ENCODE measurements at places on chromosomes 2 and 18. TPM values are rescaled to one million over a fixed set of nuclear protein-coding genes. Genes with fewer than 3 reads are reported as not detected.

- peak overlapping the region; percentile 44 for H3K27ac ChIP-seq
- peak; percentile 90 for DNase-seq
- H3K4me1 ChIP-seq: peaks cover 92% of the 10 kb centered on the region
- H3K36me3 ChIP-seq: no peaks in the 10 kb centered on the region
Observed at GRCh38 chr2:120552800-120553481, 182.7 kb upstream of the GLI2 start.

GRCh38 chr2:7034303-7034702 lies 117.1 kb downstream of the RNF144A start:
- no peak overlapping the region for H3K27ac ChIP-seq
- DNase-seq: peak; percentile 13
- no peak overlapping the region for H3K4me3 ChIP-seq

- H3K27ac ChIP-seq: no peak overlapping the region
- H3K4me1 ChIP-seq: 0 out of 2 replicates have a peak, but pooled peaks cover 5% of the 10 kb centered on the region
- H3K4me3 ChIP-seq: no peak overlapping the region
- DNase-seq: peak; percentile 52
- no peaks in the 10 kb centered on the region for H3K36me3 ChIP-seq
Observed at GRCh38 chr2:121076885-121077549, 208.0 kb downstream of the TFCP2L1 start.

DNA sequence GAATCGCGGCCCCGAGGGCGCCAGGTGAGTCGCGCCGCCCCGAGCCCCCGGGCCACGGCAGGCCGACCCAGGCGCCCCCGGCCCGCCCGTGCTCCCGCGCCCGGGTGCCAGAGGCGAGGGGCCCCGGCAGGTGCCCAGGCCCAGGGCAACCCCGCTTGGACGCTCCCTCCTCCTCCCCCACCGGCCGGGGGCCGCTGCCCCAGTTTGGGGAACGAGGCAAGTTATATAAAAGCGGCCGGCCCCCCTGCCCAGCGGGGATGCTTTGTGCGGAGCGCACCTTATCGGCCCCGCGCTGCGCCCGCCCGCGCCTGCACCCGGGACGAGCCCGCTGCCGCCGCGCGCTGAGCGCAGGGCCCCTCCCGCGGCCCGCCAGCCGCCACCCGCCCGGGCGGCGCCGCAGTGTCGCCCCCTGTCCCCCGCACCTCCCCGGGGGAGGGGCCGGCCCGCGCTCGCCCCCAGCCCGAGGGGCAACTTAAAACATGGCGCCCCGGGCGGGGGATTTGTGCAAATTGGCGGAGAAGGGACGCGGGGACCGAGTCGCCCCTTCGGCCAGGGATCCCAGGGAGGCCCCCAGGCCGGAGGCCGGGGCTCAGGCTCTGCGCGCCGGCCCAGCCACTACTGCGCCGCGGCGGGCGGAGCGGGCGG lies 639 bp downstream of the EPB41L3 start:
- no peak overlapping the region for H3K4me3 ChIP-seq
- no peak overlapping the region for H3K27ac ChIP-seq
- no peaks in the 10 kb centered on the region for H3K27me3 ChIP-seq
- DNase-seq: no peak

DNA sequence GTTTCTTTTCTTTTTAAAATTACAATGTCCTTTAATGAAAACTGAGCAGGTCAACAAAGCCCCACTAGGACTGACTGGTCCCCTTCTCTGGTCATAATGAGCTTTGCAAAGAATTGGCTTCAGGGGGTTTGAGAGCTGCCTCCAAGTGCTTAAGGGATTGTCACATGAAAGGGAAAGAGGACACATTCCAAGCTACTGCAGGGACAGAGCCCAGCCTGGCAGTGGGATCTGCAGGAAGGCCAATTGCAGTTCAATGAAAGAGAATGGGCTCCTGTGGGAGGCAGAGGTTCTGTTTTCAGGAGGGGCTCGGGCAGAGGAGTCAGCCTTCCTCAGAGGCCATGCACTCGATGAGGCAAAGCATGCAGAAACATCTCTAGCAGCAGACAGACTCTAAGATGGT lies 84.1 kb upstream of the ACKR3 start:
- no peak for DNase-seq
- H3K4me1 ChIP-seq: no peaks in the 10 kb centered on the region
- no peak overlapping the region for H3K27ac ChIP-seq

GRCh38 chr2:134122610-134123009 lies 131.3 kb upstream of the MGAT5 start:
- H3K4me1 ChIP-seq: peaks cover 77% of the 10 kb centered on the region
- H3K36me3 ChIP-seq: no peaks in the 10 kb centered on the region
- peak overlapping the region; percentile 12 for H3K27ac ChIP-seq
- H3K27me3 ChIP-seq: no peaks in the 10 kb centered on the region
- DNase-seq: peak; percentile 56

DNA sequence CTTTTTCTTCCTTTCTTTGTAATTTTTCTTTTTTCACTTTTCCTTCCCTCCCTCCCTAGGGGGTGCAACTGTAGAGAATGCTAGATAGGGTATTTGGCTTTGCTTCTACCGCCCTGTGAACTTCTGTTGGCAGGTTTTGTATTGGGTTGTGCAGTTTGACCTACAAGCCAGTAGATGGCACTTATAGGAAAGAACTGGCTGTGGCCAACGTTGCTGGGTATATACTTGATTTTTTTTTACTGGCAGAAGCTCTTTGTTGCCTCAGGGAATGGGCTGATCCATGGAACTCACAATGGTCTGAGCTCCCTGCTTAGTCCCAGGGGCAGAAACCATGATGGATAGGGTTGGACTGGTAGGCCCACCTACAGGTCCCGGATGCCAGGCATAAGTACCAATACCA lies 1019.5 kb upstream of the LRRTM1 start:
- no peaks in the 10 kb centered on the region for H3K4me1 ChIP-seq
- H3K27me3 ChIP-seq: no peaks in the 10 kb centered on the region
- no peaks in the 10 kb centered on the region for H3K36me3 ChIP-seq
- H3K27ac ChIP-seq: no peak overlapping the region

- H3K27me3 ChIP-seq: no peaks in the 10 kb centered on the region
- H3K4me3 ChIP-seq: no peak overlapping the region
- no peak overlapping the region for H3K27ac ChIP-seq
- no peaks in the 10 kb centered on the region for H3K4me1 ChIP-seq
Observed at GRCh38 chr2:197838036-197838435, 33.6 kb downstream of the PLCL1 start.

DNA sequence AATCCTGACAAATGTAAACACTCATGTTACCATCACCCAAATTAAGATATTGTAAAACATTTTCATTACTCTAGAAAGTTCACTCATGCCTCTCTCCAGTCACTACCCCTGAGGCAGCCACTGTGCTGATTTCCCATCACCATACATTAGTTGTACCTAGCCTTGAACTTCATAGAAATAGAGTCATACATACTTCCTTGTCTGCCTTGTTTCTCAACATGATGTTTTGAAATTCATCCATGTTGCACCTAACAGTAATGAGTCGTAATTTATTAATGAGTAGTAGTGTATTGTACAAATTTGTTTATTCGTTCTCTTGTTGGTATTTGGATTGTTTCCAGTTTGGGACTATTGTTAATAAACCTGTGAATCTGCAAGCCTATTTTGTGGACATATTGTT lies 49.0 kb upstream of the TWSG1 start:
- no peak overlapping the region for H3K4me3 ChIP-seq
- no peak for DNase-seq

GRCh38 chr18:34001376-34001775 lies 223.3 kb downstream of the NOL4 start:
- no peak for DNase-seq
- H3K4me3 ChIP-seq: no peak overlapping the region
- H3K27ac ChIP-seq: no peak overlapping the region
- no peaks in the 10 kb centered on the region for H3K27me3 ChIP-seq
- no peaks in the 10 kb centered on the region for H3K4me1 ChIP-seq
- H3K36me3 ChIP-seq: no peaks in the 10 kb centered on the region

DNA sequence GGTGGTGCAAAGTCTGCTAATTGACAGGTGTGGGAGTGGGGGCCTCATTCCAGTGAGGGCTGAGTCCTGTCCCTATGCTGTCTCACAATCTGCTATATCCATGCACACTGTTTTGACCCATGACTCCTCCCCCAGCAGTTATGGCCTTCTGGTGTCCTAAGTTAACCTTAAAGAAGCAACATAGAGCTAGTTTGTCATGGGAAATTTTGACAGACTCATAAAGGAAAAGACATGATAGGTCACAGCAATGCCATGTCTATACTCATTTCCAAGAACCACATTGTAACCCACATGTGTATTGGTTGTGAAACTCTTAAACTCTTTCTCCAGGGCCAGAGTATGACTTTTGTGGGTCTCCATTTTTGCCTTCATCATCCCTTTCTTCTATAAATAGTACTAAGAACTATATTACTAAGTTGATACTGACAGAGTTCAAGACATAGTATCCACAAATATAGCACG lies 78.2 kb upstream of the SLC1A4 start:
- no peak overlapping the region for H3K27ac ChIP-seq
- H3K4me3 ChIP-seq: no peak overlapping the region
- H3K36me3 ChIP-seq: no peaks in the 10 kb centered on the region
- DNase-seq: no peak

- DNase-seq: no peak
- H3K27me3 ChIP-seq: no peaks in the 10 kb centered on the region
- H3K27ac ChIP-seq: no peak overlapping the region
Observed at GRCh38 chr18:48887905-48888772, 62.6 kb downstream of the SMAD7 start.

- H3K36me3 ChIP-seq: peaks cover 20% of the 10 kb centered on the region
- peak; percentile 92 for DNase-seq
- no peaks in the 10 kb centered on the region for H3K27me3 ChIP-seq
Observed at GRCh38 chr2:207765547-207765946, 4.2 kb downstream of the FZD5 start.

DNA sequence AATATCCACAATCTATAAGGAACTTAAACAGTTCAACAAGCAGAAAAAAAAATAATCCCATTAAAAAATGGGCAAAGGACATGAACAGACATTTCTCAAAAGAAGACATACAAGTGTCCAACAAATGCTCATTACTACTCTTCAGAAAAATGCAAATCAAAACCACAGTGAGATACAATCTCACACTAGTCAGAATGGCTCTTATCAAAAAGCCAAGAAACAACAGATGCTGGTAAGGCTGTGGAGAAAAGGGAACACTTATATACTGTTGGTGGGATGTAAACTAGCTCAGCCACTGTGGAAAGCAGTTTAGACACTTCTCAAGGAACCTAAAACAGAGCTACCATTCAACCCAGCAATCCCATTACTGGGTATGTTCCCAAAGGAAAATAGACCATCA lies 7.2 kb upstream of the CRYGB start:
- DNase-seq: no peak
- H3K27me3 ChIP-seq: no peaks in the 10 kb centered on the region
- no peaks in the 10 kb centered on the region for H3K4me1 ChIP-seq
- H3K27ac ChIP-seq: no peak overlapping the region
- H3K36me3 ChIP-seq: no peaks in the 10 kb centered on the region

- H3K27me3 ChIP-seq: 0 out of 2 replicates have a peak, but pooled peaks cover 2% of the 10 kb centered on the region
- H3K4me3 ChIP-seq: no peak overlapping the region
- H3K4me1 ChIP-seq: no peaks in the 10 kb centered on the region
- H3K27ac ChIP-seq: no peak overlapping the region
- H3K36me3 ChIP-seq: no peaks in the 10 kb centered on the region
- DNase-seq: no peak
Observed at GRCh38 chr18:37398248-37398920, 167.2 kb downstream of the CELF4 start.

GRCh38 chr2:76310894-76311633 lies 600.3 kb upstream of the GCFC2 start:
- DNase-seq: no peak
- no peaks in the 10 kb centered on the region for H3K27me3 ChIP-seq
- no peaks in the 10 kb centered on the region for H3K36me3 ChIP-seq
- no peaks in the 10 kb centered on the region for H3K4me1 ChIP-seq
- no peak overlapping the region for H3K4me3 ChIP-seq

- H3K4me3 ChIP-seq: no peak overlapping the region
- H3K27ac ChIP-seq: no peak overlapping the region
- DNase-seq: no peak
- H3K36me3 ChIP-seq: peaks cover 7% of the 10 kb centered on the region
- H3K27me3 ChIP-seq: no peaks in the 10 kb centered on the region
Observed at GRCh38 chr2:36432479-36432878, 76.9 kb downstream of the CRIM1 start.

- no peak for DNase-seq
- H3K27ac ChIP-seq: no peak overlapping the region
- H3K4me1 ChIP-seq: no peaks in the 10 kb centered on the region
- 0 out of 2 replicates have a peak, but pooled peaks cover 2% of the 10 kb centered on the region for H3K27me3 ChIP-seq
- no peak overlapping the region for H3K4me3 ChIP-seq
Observed at GRCh38 chr2:88834376-88834775, 142.9 kb downstream of the RPIA start.

- H3K27ac ChIP-seq: peak overlapping the region; percentile 73
- H3K36me3 ChIP-seq: no peaks in the 10 kb centered on the region
- peaks cover 40% of the 10 kb centered on the region for H3K4me1 ChIP-seq
- DNase-seq: no peak
- H3K4me3 ChIP-seq: peak overlapping the region; percentile 98
- no peaks in the 10 kb centered on the region for H3K27me3 ChIP-seq
Observed at GRCh38 chr18:34978533-34978893, 62.7 kb upstream of the MAPRE2 start.

DNA sequence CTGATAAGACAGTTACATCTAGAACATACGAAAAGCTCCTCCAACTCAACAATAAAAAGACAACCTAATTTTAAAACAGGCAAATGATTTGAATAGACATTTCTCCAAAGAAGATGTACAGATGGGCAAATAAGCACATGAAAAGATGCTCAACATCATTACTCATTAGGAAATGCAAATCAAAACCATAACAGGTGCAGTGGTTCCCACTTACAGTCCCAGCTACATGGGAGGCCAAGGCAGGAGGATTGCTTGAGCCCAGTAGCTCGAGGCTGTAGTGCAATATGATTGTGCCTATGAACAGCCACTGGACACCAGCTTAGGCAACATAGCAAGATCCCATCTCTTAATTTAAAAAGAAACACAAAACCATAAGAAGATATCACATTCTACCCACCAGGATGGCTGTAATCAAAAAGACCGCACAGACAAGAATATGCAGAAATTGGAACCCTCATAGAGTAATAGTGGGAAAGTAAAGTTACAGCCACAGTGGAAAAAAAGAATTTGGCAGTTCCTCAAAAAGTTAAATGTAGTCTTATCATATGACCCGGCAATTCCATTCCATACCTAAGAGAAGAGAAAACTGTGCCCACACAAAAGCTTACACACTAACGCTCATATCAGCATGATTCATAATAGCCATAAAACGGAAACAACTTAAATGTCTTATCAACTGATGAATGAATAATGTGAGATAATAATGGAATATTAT lies 30.5 kb upstream of the ARMC9 start:
- H3K27ac ChIP-seq: no peak overlapping the region
- H3K27me3 ChIP-seq: no peaks in the 10 kb centered on the region
- peaks cover 96% of the 10 kb centered on the region for H3K36me3 ChIP-seq
- no peak overlapping the region for H3K4me3 ChIP-seq
- no peaks in the 10 kb centered on the region for H3K4me1 ChIP-seq

The EFEMP1 gene
- total RNA-seq: not detected

The REG1A gene
- not detected for total RNA-seq

The CFAP65 gene
- total RNA-seq: not detected

The SLC9A4 gene
- total RNA-seq: not detected

The CUL3 gene
- 62.3 TPM for total RNA-seq

The CD207 gene
- 0.27 TPM for total RNA-seq

The TMEM37 gene
- total RNA-seq: 23.7 TPM

The GALNT5 gene
- total RNA-seq: not detected

The DSC2 gene
- 19.6 TPM for total RNA-seq

The SERPINB13 gene
- total RNA-seq: not detected

The MC4R gene
- total RNA-seq: not detected

The FAM110C gene
- 1.2 TPM for total RNA-seq

The THSD7B gene
- total RNA-seq: not detected

The FASTKD2 gene
- total RNA-seq: 88.0 TPM

Measured in HepG2 (cell line).